Body of pancreas (tissue), 4 donors: ENCODE measurements at places on chromosomes 5 and 9.

- no peaks in the 10 kb centered on the region for H3K27me3 ChIP-seq
- H3K27ac ChIP-seq = no peak overlapping the region
- no peak overlapping the region for H3K4me3 ChIP-seq
Observed at GRCh38 chr5:133330956-133331355, 279.1 kb downstream of the HSPA4 start.

- DNase-seq = no peak
- no peaks in the 10 kb centered on the region for H3K27me3 ChIP-seq
- no peak overlapping the region for H3K4me3 ChIP-seq
- no peaks in the 10 kb centered on the region for H3K36me3 ChIP-seq
- H3K4me1 ChIP-seq = no peaks in the 10 kb centered on the region
- H3K27ac ChIP-seq = no peak overlapping the region
Observed at GRCh38 chr9:118570066-118570465, 799.2 kb downstream of the BRINP1 start.

GRCh38 chr9:115469841-115470240 lies 351.9 kb upstream of the TNC start:
- no peaks in the 10 kb centered on the region for H3K27me3 ChIP-seq
- no peak for DNase-seq
- no peaks in the 10 kb centered on the region for H3K4me1 ChIP-seq
- H3K27ac ChIP-seq = no peak overlapping the region
- no peaks in the 10 kb centered on the region for H3K36me3 ChIP-seq
- H3K4me3 ChIP-seq = no peak overlapping the region

DNA sequence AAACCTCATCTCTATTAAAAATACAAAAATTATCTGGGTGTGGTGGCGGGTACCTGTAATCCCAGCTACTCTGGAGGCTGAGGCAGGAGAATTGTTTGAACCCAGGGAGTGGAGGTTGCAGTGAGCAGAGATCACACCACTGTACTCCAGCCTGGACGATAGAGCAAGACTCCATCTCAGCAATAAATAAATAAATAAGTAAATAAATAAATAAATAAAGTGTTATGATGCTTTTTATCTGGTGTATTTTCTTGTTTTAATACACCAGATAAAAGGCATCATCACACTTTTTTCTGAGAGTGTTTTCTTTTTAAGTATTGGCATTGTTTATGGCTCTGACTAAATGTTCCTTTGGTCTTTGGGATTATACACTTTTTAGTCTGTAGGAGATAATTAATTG lies 24.2 kb upstream of the LECT2 start:
- no peaks in the 10 kb centered on the region for H3K4me1 ChIP-seq
- H3K27me3 ChIP-seq = no peaks in the 10 kb centered on the region
- H3K4me3 ChIP-seq = no peak overlapping the region

DNA sequence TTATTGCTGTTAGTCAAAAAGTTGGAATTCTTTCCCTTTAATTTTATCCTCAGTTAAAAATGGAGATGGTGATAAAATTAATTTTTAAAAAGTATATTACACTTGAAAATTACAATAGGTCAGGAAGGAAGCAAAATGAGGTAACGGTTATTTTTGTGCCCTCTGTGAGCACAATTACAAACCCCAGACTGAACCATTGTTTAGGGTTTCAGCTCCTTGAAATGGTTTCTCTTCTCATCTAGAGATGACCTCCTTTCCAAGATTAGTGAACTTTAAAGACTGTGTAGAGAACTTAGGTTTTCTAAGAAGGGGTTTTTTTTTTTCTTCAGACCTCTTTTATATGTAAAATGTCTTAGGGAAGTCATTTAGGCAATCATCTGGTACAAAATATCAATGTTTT lies 126.2 kb upstream of the CHD1 start:
- no peak overlapping the region for H3K27ac ChIP-seq
- H3K4me3 ChIP-seq = no peak overlapping the region
- no peaks in the 10 kb centered on the region for H3K4me1 ChIP-seq

GRCh38 chr9:77013932-77014596 lies 5.4 kb upstream of the FOXB2 start:
- H3K4me3 ChIP-seq = no peak overlapping the region
- H3K27ac ChIP-seq = no peak overlapping the region
- H3K36me3 ChIP-seq = no peaks in the 10 kb centered on the region
- no peak for DNase-seq
- peaks cover 45% of the 10 kb centered on the region for H3K4me1 ChIP-seq
- peaks cover 63% of the 10 kb centered on the region for H3K27me3 ChIP-seq

- no peak overlapping the region for H3K4me3 ChIP-seq
- H3K27me3 ChIP-seq = no peaks in the 10 kb centered on the region
Observed at GRCh38 chr5:115450741-115451140, 93.8 kb downstream of the FEM1C start.

GRCh38 chr5:104345222-104346016 lies 782.8 kb upstream of the NUDT12 start:
- H3K27ac ChIP-seq = no peak overlapping the region
- no peaks in the 10 kb centered on the region for H3K36me3 ChIP-seq
- H3K4me1 ChIP-seq = no peaks in the 10 kb centered on the region
- no peak for DNase-seq
- H3K27me3 ChIP-seq = no peaks in the 10 kb centered on the region
- H3K4me3 ChIP-seq = no peak overlapping the region

DNA sequence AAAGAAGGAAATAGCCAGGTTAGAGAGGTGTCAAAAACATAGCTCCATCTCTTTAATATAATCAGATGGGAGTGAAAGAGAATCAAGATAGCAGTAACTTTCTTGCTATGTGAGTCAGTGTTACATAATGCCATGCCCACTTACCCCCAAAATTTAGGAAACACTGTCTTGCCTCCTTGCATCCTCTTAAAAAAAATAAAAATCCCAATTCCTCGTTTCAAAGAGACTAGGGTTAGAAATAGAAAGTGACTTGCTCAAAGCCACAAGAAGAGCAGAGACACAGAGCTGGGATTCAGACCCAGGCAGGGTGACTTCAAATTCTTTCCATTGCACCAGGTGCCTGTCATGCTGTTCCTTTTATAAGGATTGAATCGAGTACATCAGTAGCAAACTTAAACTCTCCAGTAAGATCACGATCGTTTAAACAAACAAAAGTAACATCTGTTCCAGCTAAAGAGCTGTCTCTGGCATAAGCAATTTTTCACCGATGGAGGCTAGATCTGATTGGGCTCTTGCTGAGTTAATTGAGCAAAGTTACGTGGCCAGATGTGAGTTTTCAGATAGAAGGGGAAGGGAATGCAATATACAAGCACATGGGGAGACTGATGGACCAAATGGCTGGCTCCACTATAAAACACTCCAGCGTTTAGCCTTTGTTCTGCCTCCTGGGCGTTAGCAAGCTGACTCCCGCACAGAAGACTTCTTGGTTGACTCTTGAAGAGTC lies 176.9 kb downstream of the PALM2AKAP2 start:
- no peak overlapping the region for H3K4me3 ChIP-seq
- H3K36me3 ChIP-seq = no peaks in the 10 kb centered on the region
- H3K4me1 ChIP-seq = no peaks in the 10 kb centered on the region
- DNase-seq = no peak
- H3K27me3 ChIP-seq = no peaks in the 10 kb centered on the region

DNA sequence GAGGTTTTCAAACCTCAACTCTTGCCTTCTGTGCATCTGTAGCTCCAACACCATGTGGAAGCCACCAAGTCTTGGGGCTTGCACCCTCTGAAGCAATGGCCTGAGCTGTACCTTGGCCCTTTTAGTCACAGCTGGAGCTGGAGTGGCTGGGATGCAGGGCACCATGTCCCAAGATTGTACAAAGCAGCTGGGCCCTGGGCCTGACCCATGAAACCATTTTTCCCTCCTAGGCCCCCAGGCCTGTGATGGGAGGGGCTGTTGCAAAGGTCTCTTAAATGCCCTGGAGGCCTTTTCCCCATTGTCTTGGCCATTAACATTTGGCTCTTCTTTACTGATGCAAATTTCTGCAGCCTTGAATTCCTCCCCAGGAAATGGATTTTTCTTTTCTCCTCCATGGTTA lies 11.8 kb upstream of the ENTREP1 start:
- H3K27me3 ChIP-seq = no peaks in the 10 kb centered on the region
- H3K4me1 ChIP-seq = no peaks in the 10 kb centered on the region
- H3K36me3 ChIP-seq = no peaks in the 10 kb centered on the region
- DNase-seq = no peak
- no peak overlapping the region for H3K27ac ChIP-seq
